HAP-1 (cell line): ENCODE measurements at places on chromosomes 5 and 9.

DNA sequence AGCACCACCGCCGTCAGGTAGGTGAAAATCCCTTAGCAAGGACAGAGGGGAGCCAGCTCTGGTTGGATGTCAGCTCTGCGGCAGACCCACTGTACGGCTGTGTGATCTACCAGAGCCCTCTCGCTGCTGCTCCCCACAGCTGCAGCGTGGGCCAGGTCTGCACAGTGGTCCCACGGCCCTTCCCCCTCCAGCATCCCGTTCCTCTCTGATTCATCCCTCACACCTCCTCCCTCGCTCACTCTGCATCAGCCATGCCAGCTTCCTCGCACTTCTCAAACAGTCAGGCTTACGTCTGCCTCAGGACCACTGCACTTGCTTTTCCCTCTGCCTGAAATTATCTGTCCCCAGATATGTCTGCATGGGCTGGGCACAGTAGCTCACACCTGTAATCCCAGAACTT, 26.6 kb upstream of the CFAP157 start:
- no peak for DNase-seq

DNA sequence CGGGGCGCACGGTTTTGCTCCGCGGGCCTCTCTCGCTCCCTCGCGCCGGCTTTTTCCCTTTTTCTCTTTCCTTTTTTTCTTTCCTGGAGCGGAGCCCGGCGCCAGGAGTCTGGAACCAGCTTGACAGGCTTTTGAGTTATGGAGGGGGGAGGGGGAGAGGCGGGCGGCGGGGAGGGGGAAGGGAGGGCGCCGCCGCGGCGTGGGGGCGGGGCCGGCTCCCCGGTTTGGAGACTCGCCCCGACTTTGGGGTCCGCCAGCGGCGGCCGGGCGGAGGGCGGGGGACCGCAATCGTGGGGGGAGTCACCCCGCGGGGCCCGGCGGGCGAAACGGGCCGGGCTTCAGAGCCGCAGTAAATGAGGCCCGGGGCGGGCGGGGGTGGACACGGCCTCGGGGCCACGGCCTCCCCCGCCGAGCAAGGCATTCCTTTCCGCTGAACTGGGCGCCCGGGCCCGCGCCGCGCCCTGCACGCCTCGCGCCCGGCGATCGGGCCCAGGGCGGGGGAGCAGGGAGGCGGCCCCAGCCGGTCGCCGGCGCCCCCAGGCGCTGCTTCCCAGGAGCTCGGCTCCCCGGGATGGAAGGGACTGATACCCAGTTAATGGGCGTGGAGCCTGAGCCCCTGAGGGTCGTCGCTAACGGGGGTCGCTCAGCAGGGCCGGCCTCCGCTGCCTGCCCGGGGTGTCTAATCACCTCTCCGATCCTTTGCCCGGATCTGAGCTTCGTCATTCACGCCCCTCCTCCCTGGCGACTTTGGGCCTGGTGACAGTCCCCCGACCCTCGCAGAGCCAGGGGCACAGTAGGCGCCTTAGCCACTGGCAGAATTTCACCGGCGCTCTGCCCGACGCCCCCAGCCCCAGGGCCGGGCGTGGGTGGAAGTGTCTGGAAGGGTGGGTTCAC, 138.1 kb downstream of the C9orf50 start:
- DNase-seq: peak; percentile 69

GRCh38 chr9:137793196-137793841, 84.3 kb upstream of the CACNA1B start:
- DNase-seq: no peak

- no peak for DNase-seq
Measured at GRCh38 chr9:135698767-135699166, 514 bp downstream of the SOHLH1 start.

- no peak for DNase-seq
Measured at GRCh38 chr9:93826209-93826608, 128.9 kb downstream of the BARX1 start.

DNA sequence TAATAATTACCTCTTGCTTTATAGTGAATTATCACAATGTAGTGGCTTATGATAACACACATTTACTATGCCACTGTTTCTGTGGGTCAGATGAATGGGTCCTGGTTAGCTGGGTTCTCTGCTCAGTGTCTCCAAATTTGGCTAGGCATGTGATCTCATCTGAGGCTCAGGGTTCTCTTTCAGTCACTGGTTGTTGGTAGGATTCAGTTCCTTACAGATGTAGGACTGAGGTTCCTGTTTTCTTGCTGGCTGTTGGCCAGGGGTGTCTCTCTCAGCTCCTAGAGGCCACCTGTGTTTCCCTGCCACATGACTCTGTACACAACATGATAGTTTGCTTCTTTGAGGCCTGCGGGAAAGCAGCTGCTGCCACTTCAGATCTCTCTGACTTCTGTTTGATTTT, 7.1 kb downstream of the NFX1 start:
- DNase-seq: no peak

GRCh38 chr5:40584054-40584453, 95.7 kb upstream of the PTGER4 start:
- DNase-seq: no peak

GRCh38 chr9:77765781-77766259, 117.7 kb upstream of the GNA14 start:
- no peak for DNase-seq

GRCh38 chr5:13346401-13346800, 598.1 kb downstream of the DNAH5 start:
- DNase-seq: no peak

- no peak for DNase-seq
Measured at GRCh38 chr9:71549023-71549422, 219.3 kb downstream of the CEMIP2 start.

- DNase-seq: no peak
Measured at GRCh38 chr5:160075073-160075472, 44.2 kb downstream of the PWWP2A start.

DNA sequence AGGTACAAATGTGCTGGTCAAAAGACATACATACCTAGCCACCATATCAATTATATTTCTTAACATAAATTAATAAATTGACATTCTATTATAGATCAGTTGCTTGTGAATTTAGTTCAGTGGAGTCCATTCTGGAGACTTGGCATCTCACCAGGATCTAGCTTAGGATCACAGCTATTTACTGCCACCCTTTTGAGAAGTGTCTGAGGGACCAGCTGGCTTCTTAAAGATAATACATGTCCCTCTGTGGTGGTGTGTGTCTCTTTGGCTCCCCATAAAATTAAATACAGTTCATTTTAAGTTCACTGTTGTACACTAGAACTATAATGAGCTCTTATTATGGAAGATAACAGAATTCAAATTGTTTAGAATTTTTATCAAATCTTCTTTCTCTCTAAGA, 290.7 kb downstream of the PRELID2 start:
- no peak for DNase-seq

GRCh38 chr9:16367605-16368231, 502.8 kb downstream of the BNC2 start:
- DNase-seq: no peak

DNA sequence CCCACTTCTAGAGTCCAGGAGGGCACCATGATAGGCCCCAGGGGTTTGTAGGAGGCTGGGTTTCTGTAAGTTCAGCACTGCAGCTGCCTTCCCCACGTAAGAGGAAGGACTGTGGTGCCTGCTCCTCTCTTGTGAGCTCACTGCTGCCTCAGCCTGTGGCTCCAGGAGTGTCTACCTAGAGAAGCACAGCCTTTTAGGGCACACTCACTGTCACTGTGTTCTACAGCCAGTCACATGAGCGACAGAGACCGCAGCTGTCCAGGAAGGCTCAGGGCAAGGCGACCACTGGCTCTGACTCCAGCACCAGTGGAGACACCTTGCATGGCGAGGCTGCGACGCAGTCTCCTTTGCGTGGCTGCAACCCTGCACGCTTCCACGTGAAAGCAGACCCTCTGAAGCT, 72.8 kb downstream of the OTULIN start:
- no peak for DNase-seq

- DNase-seq: no peak
Measured at GRCh38 chr9:16752601-16753000, 117.9 kb downstream of the BNC2 start.

DNA sequence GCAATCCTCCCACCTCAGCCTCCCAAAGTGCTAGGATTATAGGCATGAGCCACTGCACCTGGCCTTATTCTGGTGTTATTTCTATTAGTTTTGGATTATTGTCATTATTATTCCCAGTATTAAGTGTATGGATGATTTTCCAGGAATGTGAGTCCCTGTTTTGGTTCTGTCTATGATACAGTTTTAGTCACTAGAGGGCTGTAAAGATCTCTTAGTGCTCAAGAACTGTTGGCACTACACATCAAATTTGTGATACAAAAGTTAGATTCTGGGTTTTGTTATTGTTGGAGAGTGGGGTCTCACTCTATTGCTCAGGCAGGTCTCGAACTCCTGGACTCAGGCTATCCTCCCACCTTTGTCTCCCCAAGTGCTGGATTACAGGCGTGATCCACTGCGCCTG, 12.1 kb downstream of the CCL28 start:
- no peak for DNase-seq

DNA sequence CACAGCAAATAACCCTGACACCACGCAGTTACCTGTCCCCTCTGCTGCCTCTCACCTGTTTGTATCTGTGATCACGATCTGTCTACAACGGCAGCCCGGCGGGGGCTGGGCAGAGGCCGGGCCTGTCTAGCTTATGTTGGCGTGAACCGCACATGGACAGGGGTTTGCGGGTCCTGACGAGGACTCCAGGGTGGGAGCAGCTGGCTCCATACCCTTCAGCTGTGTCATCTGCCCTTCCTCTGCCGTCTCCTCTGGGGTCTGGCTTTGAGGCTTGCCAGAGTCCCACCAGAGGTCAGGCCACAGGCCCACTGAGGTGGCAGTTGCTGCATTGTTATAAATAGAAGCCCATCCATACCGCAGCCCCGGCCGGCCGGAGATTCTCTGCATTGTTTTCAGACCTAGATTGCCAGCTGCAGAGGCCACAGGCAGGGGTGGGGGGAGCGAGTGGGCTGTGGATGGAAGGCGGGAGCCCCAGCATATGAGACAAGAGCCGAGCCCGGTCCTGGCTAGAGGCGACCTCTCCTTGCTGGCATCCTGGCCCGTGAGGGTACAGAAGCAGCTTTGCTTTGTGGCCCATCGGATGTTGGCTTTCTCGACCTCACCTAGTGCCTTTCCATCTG, 37.8 kb downstream of the FAM78A start:
- DNase-seq: no peak

DNA sequence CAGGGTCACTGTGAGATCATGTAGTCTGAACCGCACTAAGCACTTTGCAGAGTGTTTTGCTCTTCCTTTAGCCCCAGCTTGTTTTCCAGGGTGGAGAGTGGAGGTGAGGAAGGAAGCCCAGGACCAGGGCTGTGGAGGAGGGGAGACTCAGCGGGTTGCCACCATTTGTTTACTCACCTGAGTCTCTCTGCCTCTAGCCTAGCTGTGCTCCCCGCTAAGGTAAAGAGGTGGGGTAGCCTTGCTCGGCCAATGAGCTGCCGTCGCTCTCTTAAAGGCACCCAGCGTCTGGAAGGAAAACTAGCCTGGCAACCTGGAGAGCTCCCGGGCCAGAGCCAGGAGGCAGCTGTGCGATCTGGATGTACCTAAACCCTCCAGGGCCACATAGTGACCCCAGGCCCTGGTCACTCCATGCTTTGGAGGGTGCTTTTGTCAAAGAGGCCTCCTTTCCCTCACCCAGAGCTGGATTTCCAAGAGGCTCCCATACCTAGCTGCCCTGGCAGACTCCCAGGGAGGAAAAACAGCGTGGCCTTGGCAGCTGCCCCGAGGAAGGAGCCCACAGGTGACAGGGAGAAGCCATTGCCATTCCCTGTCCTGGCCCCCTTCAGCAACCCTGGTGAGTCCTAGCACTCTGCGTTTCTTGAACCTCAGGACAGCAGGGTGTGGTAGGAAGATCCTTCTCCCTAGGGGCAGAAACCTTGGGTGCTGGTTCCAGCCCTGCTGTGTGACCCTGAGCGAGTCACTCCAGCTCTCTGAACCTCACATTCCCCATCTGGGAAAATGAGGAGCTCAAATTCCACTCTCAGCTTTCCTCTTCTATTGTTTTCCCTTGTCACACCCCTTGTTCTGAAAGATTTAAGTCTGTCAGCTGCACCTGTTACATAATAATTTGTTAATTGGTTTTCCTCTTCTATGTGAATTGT, 42.4 kb upstream of the LARP1 start:
- no peak for DNase-seq

DNA sequence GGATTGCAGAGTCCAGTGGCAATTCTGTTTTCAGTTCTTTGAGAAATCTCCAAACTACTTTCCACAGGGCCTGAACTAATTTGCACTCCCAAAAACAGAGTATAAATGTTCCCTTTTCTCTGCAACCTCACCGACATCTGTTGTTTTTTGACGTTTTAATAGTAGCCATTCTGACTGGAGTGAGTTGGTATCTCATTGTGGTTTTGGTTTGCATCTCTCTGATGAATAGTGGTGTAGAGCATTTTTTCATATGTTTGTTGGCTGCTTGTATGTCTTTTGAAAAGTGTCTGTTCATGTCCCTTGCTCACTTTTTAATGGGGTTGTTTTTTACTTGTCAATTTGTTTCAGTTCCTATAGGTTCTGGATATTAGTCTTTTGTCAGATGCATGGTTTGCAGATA, 72.6 kb downstream of the PALM2AKAP2 start:
- DNase-seq: no peak

DNA sequence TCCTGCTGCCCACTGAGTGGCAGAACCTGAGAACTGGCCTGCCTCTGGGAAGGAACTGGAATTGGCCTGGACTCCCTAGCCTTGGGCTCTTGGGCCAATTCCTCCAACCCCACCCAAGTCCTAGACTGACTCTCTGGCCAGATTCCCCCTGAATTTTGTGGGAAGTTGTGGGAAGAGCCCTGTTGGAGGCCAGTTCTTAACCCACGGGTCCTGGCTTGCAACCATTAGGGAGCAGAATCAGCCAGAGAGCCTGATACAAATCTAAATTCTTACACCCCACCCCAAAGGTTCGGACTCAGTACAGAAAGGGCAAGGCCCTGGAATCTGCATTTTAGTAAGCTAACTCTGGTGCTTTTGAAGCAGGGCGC, 125.3 kb upstream of the SLC25A48 start:
- DNase-seq: no peak

DNA sequence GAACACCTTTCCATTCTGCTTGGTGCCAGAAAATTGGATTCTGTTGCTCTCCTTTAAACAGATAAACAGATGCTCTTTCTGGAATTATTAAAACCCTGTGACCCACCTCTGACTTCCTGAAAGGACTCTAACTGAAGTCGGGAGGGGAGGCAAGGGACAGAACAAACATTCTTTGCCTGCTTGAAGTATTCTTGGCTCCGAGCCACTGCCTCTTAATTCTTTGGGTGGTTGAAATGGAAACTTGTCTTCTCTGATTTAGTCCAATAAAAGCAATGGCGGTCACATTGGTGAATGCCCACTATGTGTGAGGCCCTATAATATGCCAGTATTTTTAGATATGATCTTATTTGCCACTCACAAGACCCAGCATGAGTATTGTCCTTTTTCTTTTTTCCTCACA, 236.8 kb downstream of the SLIT3 start:
- DNase-seq: peak; percentile 66

GRCh38 chr5:57537811-57538210, 55.2 kb upstream of the ACTBL2 start:
- no peak for DNase-seq

GRCh38 chr5:53411388-53411787, 69.0 kb upstream of the FST start:
- DNase-seq: no peak

- no peak for DNase-seq
Measured at GRCh38 chr9:98506422-98507054, 202.2 kb downstream of the GABBR2 start.

- no peak for DNase-seq
Measured at GRCh38 chr9:130128251-130128650, 44.0 kb upstream of the NCS1 start.
